ENCODE measurements at places on chromosomes 5 and 9. TPM values are rescaled to one million over a fixed set of nuclear protein-coding genes. Genes with fewer than 3 reads are reported as not detected.

SPINK4 gene
- not detected for total RNA-seq

- DNase-seq, result no peak
Observed at GRCh38 chr5:38765399-38765861, 80.4 kb upstream of the OSMR start.

- no peak for DNase-seq
Observed at GRCh38 chr9:110148891-110149290, 59.1 kb downstream of the C9orf152 start.

NR6A1 gene
- total RNA-seq, result 5.0 TPM

ADAMTS13 gene
- 3.5 TPM for total RNA-seq

- DNase-seq, result peak; percentile 93
Observed at GRCh38 chr9:129174724-129175514, 3.1 kb downstream of the IER5L start.

GRCh38 chr5:95891499-95891898 lies 69.0 kb upstream of the GLRX start:
- DNase-seq, result no peak

GRCh38 chr9:131669269-131670157 lies 70.4 kb downstream of the RAPGEF1 start:
- DNase-seq, result no peak

SEMA5A gene
- 57.0 TPM for total RNA-seq

DNA sequence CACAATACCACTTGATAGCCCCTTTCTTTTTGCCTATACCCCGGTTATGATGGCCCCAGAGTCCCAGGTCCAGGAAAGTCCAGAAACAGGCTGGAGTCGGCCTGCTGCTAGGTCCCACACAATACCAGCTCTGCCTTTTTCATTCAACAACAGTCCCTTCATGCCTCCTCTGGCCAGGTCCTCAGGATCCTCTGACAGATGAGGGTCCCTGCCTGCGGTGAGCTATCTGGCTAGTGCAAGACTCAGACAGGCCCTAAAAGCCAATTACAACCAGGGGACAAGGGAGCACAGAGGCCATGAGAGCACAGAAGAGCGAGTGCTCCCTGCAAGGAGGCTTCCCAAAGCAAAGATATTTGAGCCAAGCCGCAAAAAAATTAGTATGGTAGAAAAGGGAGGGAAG lies 84.8 kb upstream of the ZBTB43 start:
- no peak for DNase-seq

ADCY2 gene
- 13.1 TPM for total RNA-seq

DNA sequence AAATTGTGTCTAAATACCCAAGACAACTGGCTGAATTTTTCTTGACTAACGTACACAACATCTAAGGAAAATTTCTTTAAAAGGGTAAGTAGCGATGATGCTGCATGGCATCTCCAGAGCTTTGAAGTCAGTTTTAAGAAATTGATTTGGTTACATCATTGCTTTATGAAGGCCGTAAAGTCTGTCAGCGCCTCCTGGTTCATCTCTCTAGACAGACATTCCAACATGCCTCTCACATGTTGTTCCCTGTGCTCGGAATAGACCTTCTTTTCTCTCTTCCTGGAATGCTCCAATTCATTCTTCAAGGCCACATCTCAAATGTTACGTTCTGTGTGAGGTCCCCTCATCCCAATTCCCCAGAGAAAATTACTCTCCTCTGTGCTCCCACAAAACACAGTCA lies 108.7 kb upstream of the SSBP2 start:
- DNase-seq, result no peak

Measured in ureter (tissue), 1 donor.